Activated CD4-positive, CD25-positive, alpha-beta regulatory T cell treated with anti-CD3 and anti-CD28 coated beads, Interleukin-2, amount 50 U/mL, for 16 hours (primary cell): ENCODE measurements at places on chromosomes 5 and 9.

DNA sequence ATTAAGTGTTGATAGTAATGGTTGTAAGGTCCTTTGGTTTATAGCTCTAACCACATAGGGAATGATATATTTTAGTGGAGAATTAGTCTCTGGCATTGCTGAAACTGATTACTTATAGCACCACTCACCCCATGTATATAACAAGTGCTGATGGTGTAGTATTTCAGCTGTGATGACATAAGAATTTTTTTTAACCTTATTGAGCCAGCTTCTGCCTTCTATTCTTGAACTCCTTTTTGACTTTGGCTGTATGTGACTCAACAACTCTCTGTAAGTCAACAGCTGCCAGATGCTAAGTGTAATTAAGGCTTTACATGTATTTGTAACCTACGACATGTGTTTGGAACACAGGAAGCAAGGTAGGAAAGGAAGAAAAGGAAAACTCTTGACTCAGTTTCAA, 929.6 kb upstream of the WWC1 start:
- DNase-seq, result no peak

DNA sequence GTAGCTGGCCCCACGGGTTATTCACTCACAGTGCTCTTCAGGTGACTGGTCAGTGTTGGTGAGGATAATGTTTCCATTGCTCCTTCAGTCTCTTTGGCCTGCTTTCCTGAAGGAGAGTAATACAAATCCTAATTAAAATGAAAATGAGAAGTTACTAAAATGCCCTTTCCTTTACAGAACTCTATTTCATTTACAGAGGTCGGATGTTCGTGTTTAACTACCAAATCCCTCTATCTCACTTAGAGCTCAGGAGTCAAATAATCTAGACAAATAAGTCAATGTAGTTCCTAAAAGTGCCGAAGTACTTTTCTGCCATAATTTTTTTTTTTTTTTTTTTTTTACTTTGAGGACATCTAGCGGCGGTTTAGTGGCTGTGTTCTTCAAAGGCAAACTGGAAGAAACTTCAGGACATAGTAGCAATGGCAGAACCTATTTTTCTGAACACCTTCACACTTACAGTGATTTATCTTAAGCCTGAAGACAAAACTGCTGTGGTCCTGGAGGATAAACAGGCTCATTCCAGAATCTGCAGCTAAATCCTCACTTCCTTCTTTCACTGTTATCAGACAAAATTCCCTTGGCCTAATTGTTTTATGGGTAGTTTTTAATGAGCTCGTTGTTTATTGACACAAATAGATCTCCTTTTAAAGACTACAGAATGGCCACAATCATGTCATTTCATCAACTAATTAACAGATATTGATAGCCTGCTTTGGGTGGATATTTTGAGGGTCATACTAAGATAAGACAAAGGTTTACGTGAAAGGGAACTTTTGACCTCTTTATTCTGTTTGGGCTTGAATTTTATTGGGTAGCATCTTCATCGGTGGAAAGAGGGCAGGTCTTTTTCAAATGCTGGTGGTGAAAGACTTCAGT, 207.6 kb upstream of the DMRTA1 start:
- no peak for DNase-seq

GRCh38 chr5:57219386-57219785, 45.5 kb downstream of the GPBP1 start:
- DNase-seq, result no peak

- DNase-seq, result no peak
Observed at GRCh38 chr9:95595721-95596295, 79.0 kb upstream of the PTCH1 start.

DNA sequence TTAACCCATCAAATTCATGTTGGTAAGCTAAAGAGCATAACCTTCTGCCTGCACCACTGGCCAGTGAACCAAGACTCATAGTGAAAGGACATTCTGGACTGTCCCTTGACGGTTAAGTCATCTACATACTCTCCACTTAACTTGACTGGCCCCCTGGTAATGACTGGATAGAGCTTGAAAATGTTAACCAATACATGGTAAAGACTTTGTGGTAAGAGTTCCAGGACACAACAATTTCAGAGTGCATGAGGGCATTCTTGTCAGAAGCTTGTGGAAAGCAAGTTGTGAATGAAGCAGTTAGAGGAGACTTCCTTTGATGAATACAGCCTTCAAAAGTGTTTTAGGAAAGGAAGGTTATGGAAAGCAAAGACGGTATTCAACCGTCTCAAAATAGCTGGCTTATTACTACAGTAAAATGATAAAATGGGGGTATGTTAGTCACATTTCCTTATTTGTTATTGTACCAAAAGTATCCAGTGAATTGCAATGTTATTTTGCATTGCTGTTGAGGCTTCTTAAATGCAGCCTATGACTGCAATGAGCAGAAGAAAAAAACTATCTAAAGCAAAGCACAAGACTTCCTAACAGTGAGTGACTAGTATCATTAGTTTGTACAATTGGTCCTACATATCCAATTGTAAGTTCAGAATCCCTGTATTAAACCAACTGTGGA, 47.2 kb upstream of the DAB2 start:
- DNase-seq, result no peak

- no peak for DNase-seq
Observed at GRCh38 chr5:103847060-103847459, 284.5 kb upstream of the NUDT12 start.

DNA sequence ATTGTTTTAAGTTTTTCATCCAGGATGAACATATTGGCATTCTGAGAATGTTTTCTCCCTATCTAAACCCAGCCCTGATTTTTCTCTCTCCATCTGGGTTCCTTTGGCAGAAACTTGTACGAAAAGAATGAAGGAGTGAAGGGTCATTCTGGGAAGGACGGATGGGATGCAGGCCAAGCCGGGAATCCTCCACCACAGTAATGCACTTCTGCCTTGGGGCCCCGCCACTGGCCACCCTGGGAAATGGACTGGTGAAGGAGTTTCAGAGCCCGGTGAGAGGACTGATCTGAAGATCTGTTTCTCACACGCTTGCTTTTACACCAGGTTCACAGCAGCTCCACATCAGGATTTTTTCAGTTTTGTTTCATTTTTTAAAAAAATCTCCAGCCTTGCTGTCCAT, 554.8 kb downstream of the BNC2 start:
- DNase-seq, result no peak

DNA sequence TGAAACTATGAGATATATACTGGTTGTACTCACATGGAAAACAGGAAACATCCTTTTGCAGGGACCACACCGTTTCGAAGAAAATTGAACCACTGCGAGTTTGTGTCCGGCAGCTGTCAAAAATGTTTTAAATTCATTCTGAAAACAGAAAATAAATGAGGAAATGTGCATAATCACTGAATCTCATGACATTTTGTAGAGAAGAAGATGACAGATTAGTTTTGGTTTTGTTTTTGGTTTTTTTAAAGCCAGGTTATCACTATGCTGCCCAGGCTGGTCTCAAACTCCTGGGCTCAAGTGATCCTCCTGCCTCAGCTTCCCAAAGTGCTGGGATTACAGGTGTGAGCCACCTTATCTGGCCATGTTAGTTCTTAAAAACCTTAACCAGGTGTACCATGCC, 3.5 kb downstream of the TXNDC8 start:
- no peak for DNase-seq
